ENCODE measurements at places on chromosomes 5 and 9.
A peak's percentile ranks its signal among the peaks of the same experiment; 100 is the strongest.

DNA sequence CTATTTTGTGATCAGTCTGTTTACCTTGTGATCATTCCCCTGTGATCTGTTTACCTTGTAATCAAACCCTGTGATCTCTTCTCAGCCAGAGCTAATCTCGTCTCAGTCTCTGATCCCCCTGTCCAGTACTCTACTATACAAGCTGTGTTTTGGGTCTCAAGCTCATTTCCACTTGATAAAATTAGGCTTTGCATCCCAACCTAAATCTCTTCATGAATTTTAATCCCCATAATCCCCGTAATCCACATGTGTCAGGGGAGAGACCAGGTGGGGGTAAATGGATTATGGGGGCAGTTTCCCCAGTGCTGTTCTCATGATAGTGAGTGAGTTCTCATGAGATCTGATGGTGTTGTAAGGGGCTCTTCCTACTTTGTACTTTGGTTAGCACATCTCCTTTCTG lies 157.2 kb downstream of the PRR16 start:
- no peak for DNase-seq

- DNase-seq, result peak; percentile 61
These were observed 88.2 kb upstream of the NIPAL4 start for GRCh38 chr5:157371655-157372471.

GRCh38 chr9:27124151-27124550 lies 15.1 kb downstream of the TEK start:
- DNase-seq, result peak; percentile 69

- DNase-seq, result no peak
These were observed 613.0 kb upstream of the WWC1 start for GRCh38 chr5:167678481-167678880.

DNA sequence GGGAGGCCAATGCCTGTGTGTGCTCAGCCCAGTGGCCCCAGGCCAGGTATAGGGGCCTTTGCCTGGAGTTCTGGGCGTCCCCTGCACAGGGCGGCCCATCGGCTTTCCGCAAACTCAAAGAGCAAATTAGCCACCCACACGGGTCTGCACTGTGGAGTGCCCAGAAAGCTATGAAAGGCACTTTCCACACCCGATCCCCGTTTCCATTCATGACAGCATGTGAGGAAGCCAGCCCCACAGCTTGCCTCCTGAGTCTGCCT lies 5.2 kb downstream of the DBH start:
- DNase-seq, result no peak

DNA sequence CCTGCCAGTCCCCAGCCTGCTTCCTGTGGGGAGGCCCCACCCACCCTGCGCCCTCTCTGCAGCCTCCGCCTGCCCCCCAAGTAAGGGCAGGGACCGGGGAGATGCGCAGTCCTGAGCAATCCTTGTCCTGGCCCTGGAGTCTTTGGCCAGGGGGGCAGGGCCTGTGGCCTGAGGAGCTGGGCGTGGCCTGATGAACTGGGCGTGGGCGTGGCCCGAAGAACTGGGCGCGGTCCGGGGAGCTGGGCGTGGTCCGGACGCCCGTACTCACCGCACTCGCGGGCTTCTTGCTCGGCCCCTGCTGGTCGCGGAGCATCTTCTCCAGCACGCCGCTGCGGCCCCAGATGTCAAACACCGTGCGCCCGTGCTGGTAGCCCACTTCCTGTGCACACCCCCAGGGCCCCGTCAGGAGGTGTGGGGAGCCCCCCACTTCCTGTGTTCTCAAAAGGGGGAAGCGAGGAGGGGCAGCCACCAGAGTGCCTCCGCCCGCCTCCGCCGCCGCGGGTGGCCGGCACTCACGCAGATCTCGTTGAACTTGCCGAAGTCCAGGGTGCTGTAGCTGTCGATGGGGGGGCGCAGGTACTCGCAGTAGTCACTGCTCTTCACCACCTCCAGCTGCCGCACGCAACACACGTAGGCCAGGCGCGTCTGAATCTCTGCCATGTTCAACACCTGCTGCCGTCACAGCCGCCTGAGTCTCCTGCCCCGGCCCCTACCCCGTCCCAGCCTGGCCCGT lies 2.7 kb upstream of the NSMF start:
- peak; percentile 36 for DNase-seq

DNA sequence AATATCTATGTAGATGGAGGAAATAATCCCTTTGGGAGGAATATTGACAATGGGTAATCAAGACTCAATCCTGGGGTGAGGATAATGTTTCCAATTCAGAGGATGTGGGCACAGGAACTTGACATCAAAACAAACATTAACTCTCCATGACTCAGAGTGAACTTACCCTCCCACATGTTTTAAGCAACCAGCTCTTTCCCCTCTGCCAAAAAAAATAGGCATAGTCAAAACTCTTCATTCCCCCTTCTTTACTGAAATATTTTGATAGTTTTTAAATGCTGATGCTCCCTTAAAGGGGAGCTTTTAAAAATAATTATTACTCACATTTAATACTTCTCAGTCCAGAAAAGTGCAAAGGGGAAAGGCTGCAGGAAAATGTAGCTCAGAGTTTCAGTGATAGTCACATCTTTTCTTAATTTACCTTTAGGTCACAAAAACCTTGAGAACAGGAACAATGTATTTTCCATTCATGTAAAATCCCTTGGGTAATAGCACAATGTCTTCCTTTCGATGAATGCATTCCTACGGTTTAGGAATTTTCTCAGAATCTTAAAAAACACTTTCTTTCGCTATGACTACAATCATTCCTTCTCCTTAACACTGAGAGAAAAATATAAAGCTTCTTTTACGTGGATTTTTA lies 298.4 kb upstream of the GRAMD2B start:
- DNase-seq, result peak; percentile 62

- DNase-seq, result no peak
These were observed 16.4 kb downstream of the JADE2 start for GRCh38 chr5:134541736-134542376.

DNA sequence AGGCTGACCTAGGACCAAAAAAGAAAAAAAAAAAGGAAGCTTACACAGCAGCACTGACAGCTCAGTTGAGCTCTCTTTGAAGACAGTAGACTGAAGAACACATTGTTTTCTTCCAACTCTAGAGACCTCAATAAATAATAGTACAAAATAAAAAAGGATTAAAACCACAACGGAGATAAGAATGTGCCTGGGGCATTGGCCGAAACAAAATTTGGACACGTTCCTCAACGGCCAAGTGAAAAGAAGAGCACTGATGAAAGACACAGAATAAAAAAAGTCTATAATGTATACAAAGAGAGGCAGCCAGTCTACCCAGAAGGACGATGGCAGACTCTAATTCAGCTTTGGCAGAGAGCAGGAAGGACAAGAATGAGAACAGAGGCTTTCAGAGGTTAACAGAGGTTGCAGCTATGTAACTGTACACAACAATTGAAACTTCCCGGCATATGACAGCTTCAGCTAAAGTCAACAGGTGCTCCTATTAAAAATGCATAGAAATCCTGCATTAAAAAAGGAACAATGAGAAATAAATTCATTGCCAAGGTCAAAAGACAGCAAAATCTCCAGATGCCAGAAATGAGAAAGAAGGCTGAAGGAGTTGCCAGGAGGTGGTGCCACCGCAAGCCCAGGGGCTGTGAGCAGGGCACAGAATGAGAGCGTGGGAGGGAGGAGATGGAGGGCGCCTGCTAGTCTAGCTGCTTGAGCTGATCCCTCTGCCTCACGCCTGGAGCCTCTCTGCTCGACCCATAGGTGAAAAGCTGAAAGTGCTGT lies 113.9 kb downstream of the DCP2 start:
- DNase-seq, result no peak

- DNase-seq, result no peak
These were observed 38.8 kb downstream of the HK3 start for GRCh38 chr5:176860381-176860780.

GRCh38 chr9:137147091-137147792 lies 8.3 kb downstream of the GRIN1 start:
- DNase-seq, result no peak

Data from epithelial cell of esophagus (primary cell).